ENCODE measurements at places on chromosomes 16 and 17. TPM values are rescaled to one million over a fixed set of nuclear protein-coding genes. Genes with fewer than 3 reads are reported as not detected.

DNA sequence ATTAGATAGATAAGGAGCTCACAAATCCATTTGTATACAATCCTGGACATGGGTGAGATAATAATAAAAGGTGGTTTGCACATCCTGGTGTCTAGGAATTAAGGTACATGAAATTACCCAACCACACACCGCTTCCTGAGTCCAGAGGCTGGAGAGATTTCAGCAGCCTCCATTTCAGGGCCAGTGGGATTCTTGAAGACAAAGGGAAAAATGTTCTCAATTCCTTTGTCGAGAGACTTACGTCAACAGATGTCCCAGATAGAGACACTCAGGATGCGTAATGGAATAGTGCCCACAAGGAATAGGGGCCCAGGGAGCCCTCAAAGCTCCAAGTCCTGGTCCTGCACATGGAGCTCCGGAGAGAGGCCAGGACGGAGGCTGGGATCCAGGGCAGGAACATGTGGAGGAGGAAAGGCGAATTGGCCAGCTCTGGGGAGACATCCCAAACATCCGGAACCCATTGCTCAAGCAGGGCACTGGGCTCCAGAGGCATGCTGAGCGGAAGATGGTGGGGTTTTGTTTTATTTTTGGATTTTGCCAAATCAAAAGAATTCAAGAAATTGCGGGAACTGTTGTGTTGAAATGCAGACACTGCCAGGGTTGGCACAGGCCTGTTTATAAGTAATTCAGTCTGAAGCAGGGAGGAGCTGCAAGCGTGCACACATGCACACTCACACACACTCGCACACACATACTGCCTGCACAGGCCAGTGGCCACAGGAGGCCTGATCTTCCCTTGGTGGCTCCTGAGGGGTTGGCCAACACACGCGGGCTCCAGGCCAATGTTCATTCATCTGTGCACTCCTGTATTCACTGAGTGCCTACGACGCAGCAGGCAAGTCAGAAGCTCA lies 97.2 kb downstream of the NOG start:
- no peak for DNase-seq

DNA sequence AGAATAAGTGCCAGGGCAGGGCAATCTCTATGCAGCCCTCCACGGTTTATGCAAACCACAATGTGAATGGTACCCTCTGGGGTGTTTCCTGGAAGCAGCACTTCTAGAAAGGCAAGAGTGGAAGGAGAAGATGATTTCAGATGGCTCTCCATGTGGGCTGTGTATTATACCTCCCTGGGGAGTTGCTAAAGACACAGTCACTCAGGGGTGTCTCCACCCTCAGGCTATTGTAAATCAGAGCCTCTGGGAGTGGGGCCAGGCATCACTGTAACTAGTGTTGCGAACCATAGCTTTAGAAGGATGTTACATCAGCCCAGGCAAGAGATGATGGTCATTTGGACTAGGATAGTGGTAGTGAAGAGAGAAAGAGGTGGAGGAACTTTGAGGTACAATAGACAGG lies 83.3 kb upstream of the ZKSCAN2 start:
- no peak for DNase-seq

GRCh38 chr16:30108059-30108850 lies 5.1 kb downstream of the GDPD3 start:
- DNase-seq: no peak

GRCh38 chr17:41211845-41212466 lies 14.5 kb upstream of the KRTAP9-2 start:
- no peak for DNase-seq

DNA sequence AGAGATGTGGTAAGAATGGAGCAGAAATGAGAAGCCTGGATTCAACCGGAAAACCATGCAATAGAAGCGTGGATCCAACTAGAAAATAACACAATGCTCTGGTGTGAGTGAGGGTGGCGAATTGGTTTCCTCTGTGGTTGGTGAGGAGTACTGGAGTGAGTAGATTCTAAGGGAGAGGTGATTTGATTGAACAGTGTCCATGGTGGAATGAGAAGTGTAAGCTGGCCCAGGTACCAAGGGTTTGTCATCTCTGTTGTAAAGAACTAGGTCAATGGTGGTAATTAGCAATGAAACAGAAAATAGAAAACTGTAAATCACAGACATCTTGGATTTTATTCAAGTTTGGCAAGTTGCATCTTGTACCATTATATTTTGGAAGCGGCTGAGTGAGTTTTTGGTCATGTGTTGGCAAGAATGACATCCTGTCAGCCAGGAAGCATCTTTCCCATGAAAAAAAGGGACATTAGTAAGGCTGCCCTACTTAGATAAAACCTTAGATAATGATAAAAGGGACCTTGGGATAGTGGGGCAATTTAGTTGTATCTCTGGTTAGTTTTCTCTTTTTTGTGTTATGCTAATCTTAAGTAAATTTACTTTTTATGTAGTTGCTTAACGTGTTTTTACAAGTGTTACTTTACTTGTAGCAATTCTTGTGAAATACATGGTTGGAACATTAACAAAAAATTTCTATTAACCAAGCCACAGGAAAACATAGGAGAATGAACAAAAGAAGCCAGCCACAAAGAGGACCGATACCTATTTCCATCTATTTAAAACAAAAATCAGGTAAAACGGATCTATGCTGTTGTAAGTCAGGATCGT lies 20.9 kb downstream of the HSD17B2 start:
- DNase-seq: no peak

DNA sequence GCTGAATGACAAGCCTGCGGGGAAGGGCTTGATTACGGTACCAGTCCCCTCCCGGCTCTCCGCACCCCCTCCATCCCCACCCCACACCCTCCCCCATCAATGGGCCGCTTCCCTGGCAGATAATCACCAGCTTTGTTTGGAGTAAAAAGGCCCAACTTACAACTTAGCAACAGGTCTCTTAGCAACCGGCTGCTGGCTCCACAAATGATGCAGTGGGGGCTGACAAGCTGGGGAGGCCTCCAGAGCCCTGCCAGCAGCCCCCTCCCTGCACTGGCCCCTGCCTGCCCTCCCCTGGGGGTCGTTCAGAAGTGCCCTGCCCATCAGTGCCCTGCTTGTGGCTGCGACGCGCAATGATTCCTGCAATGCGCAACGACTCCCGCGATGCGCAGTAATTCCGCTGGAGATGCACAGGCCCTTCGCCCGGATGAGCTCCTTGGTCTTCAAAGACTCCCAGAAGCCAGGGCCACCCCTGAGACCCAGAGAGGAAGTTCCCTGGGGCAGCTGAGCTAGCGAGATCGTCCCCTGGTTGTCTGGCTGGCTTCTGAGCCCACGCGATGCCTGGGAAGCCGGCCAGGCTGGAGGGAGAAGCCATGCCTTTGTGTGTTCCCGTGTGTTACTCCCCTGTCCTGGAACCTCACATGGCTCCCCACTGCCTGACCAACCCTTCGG lies 23.3 kb downstream of the CPNE2 start:
- no peak for DNase-seq

- DNase-seq: no peak
These were observed 18.8 kb downstream of the DHX38 start for GRCh38 chr16:72112452-72112792.

The P2RX5 gene
- 0.99 TPM for total RNA-seq

The ARHGDIG gene
- 102 TPM for total RNA-seq

The CDH1 gene
- total RNA-seq: 107 TPM

The TNFRSF12A gene
- total RNA-seq: 229 TPM

The CDH13 gene
- total RNA-seq: not detected

The PPM1E gene
- 0.26 TPM for total RNA-seq

The KCNH6 gene
- total RNA-seq: 0.78 TPM

The GID4 gene
- total RNA-seq: 3.6 TPM

Data from body of pancreas (tissue), 4 donors.